Activated CD4-positive, alpha-beta T cell treated with anti-CD3 and anti-CD28 coated beads, Interleukin-10, Interleukin-2, amounts not matched to agents 100 ng/mL and 50 ng/mL, durations not matched to agents 16 hours and 8 hours (primary cell): ENCODE measurements at places on chromosomes 2 and 18.
A peak's percentile ranks its signal among the peaks of the same experiment; 100 is the strongest.

- DNase-seq = peak; percentile 31
These were observed 578 bp downstream of the IWS1 start for GRCh38 chr2:127525691-127526131.

GRCh38 chr18:13409026-13409425 is 190.5 kb downstream of the LDLRAD4 start:
- DNase-seq = no peak

DNA sequence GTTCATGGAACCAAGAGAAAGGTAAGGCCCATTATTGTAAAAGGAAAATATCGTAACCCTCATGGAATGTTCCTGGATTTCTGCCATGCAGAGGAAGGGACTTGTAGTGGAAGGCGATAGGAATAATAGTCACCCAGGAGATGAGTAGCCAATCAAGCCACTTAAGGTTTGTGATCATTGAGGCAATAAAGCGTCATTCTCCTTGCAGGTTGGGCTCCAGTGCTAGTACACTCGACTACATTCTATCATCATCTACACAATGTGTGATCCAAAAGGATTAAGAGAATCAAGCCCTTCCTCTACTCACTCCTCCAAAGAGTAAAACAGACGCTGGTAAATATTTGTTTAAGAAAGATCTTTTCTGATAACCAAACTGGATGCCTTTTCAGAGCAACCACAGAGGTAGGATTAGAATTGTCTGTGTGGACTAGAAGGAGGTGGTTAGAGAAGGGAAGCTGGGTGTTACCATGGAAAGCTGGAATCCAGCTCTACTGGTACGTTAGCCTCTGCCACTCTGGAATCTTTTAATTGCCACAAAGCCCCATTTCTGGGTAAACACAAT is 245.7 kb downstream of the IKZF2 start:
- DNase-seq = no peak

DNA sequence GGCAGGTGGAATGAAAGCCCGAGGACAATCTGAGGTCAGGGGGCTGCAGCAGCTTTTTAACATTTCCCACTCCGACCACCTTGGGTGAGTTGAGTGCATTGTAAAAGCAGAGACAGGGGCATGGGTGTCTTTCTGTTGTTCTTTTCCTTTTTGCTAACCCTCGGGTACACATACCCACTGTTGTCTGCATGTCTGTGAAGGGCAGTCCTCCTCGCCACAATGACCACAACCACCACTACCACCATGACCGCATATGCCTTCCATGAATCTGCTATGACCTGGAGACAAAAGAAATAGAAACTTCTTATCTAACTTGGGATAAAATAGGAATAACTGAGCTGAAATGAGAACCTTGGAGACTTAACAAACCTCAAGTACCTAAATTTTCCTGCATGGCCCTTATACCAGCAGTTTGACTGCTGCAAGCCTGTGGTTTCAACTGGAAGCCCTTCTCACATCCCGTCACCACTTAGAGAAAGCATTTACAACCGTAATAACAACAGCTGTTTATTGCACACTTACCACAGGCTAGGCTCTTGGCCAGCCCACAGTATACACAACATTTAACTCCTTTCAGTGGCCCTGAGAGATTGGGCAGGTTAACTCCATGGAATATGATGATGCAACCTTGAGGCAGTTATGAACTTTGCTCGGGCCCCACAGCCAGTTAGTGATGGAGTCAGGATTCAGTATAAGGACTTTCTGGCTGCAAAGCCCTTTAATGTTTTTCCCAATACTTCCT is 80.3 kb downstream of the GYPC start:
- no peak for DNase-seq

DNA sequence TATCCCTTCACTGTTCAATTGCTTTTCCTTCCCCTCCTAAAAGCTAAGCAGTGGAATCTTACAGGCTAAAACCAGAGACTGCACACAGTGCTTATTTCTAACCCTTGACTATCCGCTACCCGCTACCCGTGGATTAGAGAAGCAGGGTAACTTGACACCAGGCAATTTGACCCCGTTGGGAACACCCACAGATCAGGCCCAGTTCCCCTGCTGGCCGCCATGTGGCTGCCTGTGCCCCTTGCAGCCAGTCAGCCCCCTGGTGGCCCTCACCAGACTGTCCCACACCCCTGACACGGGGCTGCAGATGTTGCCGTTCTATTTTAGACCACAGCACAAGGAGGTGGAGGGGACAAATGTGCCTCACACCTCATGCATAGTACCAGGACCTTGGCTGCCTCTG is 74.8 kb downstream of the TXNL1 start:
- DNase-seq = no peak

DNA sequence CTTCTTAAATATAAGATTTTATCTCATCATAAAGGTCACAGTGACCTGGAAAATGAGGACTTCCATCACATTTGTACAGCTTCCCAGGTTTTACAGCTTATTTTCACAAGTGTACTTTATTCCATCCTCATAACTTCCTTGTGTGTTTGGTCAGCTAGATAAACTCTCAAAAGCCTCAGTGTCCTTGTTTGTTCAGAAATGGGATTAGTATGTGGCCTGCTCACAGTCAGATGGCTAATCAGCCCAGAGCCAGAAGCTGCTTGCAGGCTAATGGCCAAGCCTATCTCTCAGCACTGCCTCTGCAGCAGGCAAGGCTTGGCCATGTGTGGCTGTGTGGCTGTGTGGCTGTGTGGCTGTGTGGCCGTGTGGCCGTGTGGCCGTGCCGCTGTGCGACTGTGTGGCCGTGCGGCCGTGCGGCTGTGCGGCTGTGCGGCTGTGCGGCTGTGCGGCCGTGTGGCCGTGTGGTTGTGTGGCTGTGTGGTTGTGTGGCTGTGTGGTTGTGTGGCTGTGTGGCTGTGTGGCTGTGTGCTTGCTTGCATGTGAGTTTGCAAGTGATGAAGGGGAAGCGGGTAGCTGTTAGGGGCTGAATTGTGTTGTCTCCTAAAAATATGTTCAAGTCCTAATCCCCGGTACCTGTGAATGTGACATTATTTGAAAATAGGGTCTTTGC is 233.0 kb upstream of the TNP1 start:
- DNase-seq = no peak

DNA sequence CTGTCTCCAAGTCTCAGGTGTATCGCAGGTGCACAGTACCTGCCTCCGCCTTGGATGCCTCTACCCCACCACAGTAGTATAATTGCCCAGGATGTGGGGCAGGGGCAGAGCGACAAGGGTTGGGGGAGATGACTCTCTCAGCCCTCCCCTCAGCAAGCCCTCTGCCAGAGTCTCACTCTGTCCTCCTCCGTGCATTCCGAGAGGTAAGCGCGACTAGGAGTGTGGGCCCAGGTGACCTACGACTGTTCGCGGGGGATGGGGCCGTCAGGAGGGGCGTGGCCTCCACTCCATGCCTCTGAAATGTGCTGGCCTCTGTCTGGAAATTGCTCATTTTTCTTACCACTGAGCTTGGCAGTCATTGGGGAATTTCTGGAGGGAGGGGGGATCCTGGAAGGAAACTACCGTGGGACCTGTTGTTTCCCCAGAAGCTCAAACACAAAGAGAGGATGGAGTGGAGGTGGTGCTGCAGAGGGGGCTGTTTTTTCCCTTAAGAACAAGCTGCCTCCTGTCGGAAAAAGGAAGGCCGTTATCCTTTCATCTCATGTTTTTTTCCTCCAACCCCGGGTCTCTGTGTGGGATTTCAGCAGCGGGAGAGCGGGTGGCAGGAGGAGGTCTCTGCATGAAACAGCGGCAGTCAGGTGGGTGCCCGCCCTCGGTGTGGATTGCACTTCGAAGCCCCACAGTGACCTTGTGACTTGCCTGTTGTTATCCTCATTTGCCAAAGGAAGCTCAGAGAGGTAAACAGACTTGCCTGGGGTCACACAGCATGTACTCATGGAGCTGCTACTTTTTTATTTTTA is 13.0 kb upstream of the RALB start:
- DNase-seq = no peak

GRCh38 chr2:216161967-216162366 is 52.8 kb downstream of the XRCC5 start:
- no peak for DNase-seq

DNA sequence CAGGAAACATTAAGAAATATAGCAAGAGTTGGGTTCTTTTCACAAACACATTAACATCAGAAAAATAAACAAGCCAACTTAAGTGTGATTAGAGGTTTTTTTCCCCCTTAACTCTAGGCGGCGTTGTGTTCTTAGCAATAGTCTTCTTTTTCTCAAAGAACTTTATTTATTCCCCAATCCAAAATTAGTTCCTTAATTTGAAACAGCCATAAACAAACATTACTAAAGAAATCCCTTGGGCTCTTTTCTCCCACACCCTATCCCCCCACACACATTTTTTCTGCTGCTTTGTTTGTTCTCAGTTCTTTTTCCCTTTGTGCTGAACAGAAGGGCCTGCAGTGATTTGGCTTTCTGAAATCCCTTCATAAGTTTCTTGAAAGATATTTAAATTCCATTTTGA is 13.2 kb upstream of the MYO1B start:
- no peak for DNase-seq

DNA sequence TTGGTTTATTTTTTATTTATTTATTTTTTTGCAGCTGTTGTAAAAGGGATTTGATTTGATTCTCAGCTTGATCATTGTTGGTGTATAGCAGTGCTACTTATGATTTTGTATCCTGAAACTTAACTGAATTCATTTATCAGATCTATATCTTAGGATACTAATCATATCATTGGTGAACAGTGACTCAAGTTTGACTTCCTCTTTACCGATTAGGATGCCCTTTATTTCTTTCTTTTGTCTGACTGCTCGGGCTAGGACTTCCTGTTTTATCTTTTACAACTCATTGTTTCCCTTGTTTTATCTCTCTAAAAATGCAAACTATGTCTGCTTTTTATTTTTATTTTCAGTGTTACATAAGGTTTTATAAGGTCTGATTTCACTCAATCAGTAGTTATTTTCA is 23.6 kb downstream of the SP100 start:
- peak; percentile 60 for DNase-seq

DNA sequence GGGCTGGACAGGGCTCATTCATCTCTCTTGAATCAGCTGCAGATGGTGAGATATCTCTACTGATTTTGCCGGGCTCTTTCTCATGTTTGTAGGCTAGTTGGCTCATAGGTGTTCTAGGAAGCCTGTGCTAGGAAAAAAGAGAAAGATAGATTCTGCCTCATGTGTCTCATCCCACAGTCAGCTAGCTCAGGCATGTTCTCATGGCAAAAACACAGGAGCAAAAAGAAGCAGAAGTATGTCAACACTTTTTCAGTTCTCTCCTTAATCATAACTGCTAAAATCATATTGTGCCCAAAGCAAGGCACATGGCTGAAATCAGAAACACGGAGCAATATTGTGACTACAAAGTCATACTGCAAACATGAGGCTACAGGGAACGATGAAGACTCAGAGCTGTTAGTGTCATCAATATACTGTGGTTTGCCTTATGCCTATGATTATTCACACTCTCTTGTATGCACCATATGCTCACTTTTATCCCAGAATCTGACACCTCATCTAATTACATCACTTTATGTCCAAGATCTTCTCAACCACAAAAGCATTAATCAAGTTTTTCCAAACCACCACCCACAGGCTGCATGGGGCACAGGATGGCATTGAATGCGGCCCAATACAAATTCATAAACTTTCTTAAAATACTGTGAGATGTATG is 571.9 kb upstream of the CNTNAP5 start:
- DNase-seq = no peak

GRCh38 chr2:192948316-192948715 is 753.6 kb upstream of the TMEFF2 start:
- DNase-seq = no peak

DNA sequence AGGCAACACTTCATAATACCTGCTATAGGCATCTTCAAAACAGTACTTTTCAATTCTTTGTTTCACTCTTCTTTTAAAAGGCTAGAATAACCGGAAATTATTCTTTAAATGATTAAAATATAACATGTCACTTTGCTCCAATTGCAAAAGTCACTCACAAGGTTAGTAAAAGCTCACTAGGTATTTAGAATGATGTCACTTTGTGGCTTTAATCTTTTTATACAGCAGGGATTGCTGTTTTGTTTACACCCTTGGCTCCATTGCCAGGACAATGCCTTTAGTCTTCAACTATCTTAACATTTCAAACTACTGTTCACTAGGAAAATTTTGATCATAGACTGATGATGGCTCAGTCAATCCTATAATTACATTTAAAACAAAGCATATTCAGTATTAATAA is 157.1 kb downstream of the BAZ2B start:
- no peak for DNase-seq

GRCh38 chr2:38797250-38797676 is 19.3 kb downstream of the GEMIN6 start:
- no peak for DNase-seq

- DNase-seq = no peak
These were observed 23.0 kb downstream of the DBI start for GRCh38 chr2:119389615-119390306.

DNA sequence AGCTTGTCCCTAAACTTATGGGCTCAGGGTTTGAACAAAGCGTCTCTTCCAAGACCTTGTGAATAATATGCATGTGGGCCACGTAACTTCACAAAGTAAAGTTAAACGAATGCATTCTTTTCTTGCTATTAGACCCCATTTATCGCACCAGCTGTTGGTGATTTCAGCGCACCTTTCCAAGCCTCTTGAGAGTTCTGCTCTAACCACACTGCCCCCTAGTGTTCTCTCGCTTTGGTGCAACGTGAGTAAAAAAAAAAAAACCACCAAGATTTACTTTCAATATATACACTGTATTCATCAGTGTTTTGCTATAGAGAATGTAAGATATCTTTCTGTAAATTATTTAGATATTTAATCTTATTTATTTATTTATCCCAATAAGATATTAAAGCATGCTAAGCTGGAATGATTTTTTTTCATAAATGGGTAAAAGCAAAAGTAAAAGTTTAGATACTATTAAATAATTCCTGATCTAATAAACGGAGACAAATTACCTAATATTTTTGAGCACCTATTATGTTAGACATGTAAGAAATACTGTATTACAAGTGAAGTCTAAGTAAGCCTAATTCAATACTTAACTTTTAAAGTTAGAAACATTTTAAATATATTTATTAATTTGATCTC is 459.5 kb downstream of the DLGAP1 start:
- peak; percentile 60 for DNase-seq

- no peak for DNase-seq
These were observed 106.8 kb upstream of the TMEM178A start for GRCh38 chr2:39558906-39559305.

- no peak for DNase-seq
These were observed 85.6 kb upstream of the SLC35G4 start for GRCh38 chr18:11523804-11524203.

GRCh38 chr18:23956483-23956882 is 58.1 kb upstream of the TTC39C start:
- DNase-seq = no peak

- no peak for DNase-seq
These were observed 1565.1 kb downstream of the LRP1B start for GRCh38 chr2:140565756-140566155.

DNA sequence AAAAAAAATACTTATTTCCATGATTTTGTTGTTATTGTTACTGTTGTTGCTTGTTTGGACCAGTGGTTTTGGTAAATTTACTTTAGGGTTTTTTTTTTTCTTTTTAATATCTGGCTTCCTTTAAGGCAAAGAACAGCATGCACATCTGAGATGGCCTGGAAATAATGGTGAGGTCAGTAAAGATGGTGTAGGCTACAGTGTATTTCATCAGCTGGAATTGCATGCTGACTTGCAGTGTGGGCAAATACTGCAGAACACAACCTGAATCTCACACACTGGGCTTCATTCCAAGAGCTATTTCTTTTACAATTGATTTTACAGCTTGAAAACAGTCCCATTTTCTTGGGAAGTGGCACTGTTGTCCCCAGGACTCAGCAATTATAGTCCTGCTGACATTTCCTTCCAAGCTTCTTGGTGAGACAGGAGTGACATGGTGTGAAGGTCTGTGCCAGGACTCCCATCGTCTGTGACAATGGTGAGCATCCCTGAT is 376.1 kb upstream of the SOX11 start:
- no peak for DNase-seq
